ENCODE measurements at places on chromosomes 3 and 15.

GRCh38 chr3:171249245-171249644, 211.0 kb downstream of the TNIK start:
- H3K36me3 ChIP-seq = no peaks in the 10 kb centered on the region
- no peak overlapping the region for H3K27ac ChIP-seq
- no peaks in the 10 kb centered on the region for H3K27me3 ChIP-seq
- no peak for DNase-seq
- H3K4me3 ChIP-seq = no peak overlapping the region

- H3K4me1 ChIP-seq = peaks cover 47% of the 10 kb centered on the region
- H3K36me3 ChIP-seq = no peaks in the 10 kb centered on the region
- peak overlapping the region; percentile 94 for H3K4me3 ChIP-seq
- peak overlapping the region; percentile 98 for H3K27ac ChIP-seq
- peak; percentile 28 for DNase-seq
Observed at GRCh38 chr3:129184396-129184657, 631 bp upstream of the CNBP start.

- no peak overlapping the region for H3K27ac ChIP-seq
- DNase-seq = no peak
- H3K4me1 ChIP-seq = peaks cover 15% of the 10 kb centered on the region
- no peak overlapping the region for H3K4me3 ChIP-seq
- H3K27me3 ChIP-seq = no peaks in the 10 kb centered on the region
- H3K36me3 ChIP-seq = no peaks in the 10 kb centered on the region
Observed at GRCh38 chr3:171339598-171339997, 120.6 kb downstream of the TNIK start.

DNA sequence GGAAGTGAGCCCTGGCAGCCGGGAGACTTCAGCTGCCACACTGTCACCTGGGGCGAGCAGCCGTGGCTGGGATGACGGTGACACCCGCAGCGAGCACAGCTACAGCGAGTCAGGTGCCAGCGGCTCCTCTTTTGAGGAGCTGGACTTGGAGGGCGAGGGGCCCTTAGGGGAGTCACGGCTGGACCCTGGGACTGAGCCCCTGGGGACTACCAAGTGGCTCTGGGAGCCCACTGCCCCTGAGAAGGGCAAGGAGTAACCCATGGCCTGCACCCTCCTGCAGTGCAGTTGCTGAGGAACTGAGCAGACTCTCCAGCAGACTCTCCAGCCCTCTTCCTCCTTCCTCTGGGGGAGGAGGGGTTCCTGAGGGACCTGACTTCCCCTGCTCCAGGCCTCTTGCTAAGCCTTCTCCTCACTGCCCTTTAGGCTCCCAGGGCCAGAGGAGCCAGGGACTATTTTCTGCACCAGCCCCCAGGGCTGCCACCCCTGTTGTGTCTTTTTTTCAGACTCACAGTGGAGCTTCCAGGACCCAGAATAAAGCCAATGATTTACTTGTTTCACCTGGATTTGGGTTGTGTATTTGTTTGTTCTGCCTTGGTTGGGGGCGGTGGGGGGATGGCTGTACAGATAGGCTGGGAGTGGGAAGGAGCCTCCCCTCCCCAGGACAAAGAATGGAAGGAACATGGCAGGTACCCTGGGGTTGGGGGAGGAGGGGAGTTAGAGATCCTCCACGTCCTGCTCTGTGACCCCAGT, 2.9 kb upstream of the GRM2 start:
- no peak overlapping the region for H3K4me3 ChIP-seq
- no peaks in the 10 kb centered on the region for H3K27me3 ChIP-seq
- no peaks in the 10 kb centered on the region for H3K4me1 ChIP-seq
- H3K27ac ChIP-seq = no peak overlapping the region
- no peak for DNase-seq
